ENCODE measurements at places on chromosomes 5 and 9.

DNA sequence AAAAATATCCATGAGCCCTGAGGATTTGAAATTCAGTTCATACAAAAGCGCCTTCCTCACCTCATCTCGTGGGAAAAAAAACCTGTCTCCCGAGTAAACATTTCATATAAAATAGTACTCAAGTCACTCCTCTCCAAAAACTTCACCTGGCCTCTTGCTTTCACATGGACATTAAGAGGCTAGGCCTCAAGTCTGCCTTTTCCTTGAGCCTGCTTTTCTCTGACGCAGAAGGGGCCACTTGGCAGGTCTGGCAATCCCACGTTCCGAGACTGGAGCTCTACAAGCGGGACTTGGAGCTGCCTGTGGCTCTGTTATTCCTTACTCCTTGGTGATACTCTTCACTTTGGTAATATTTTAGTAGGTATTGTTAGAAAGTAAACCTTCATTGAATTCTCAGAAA lies 26.9 kb upstream of the CKS2 start:
- DNase-seq = no peak

- no peak for DNase-seq
Measured at GRCh38 chr5:56377573-56377972, 144.4 kb upstream of the ANKRD55 start.

GRCh38 chr5:54651482-54652076 lies 134.0 kb downstream of the SNX18 start:
- DNase-seq = peak; percentile 41

- no peak for DNase-seq
Measured at GRCh38 chr9:127194881-127195713, 69.5 kb upstream of the GARNL3 start.

GRCh38 chr9:114317665-114318357 lies 5.1 kb upstream of the ORM1 start:
- DNase-seq = no peak

DNA sequence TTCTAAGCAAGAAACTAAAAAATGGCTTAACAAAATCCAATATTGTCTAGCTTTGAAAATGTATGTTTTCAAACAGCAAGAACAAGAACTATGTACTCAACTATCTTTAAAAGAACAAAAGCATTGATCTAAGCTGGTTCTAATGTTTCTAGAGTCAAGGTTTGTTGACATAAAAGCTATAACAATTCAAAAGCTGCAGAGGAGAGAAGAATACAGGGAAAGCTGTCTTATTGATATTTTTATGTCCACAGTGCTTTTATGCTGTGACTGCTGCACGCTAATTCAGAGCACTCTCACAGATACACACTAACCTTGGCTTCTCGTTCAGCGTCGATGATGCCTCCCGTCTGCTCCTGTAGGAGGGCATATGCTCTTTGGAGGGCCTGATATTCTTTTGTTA lies 129.5 kb upstream of the DPYSL3 start:
- DNase-seq = no peak

GRCh38 chr9:90251316-90251715 lies 391.3 kb downstream of the DIRAS2 start:
- DNase-seq = no peak

GRCh38 chr9:26301046-26301445 lies 591.6 kb downstream of the CAAP1 start:
- no peak for DNase-seq

GRCh38 chr5:36919238-36919637 lies 42.7 kb downstream of the NIPBL start:
- DNase-seq = no peak

- DNase-seq = peak; percentile 56
Measured at GRCh38 chr9:38066914-38067858, 1.8 kb downstream of the SHB start.

DNA sequence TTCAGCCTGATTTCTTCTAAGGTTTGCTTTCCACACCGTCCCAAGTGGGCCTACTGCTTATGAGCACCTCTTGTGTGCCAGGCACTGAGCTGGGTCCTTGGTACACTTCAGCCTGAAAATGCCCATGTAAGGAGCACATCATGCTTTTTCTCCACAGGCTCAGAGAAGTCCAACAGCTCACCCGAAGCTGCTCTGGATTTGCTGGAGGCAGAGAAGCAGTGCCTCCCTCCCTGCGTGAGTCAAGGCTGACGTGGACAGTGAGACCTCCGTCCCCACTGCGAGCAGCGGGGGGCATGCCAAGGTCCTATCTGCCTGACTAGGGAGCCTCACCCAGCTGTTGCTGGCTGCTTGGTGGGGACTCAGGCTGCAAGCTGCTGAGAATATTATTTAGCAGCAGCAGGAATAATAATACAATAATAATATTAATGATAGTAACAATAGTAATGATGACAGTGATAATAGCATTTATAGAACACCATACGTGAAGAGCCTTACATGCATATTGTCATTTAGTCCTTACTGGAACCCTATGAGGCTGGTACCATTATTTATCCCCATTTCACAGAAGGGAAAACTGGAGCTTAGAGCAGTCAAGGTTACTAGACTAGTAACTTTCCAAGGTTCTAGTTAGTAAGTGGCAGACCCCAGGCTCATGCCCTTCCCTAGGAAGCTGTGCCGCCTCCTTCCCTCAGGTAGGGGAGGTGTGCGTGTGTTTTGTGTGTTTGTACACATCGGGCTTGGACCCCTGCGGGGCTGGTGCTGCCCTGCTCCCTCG lies 194.8 kb downstream of the HSPA4 start:
- no peak for DNase-seq

DNA sequence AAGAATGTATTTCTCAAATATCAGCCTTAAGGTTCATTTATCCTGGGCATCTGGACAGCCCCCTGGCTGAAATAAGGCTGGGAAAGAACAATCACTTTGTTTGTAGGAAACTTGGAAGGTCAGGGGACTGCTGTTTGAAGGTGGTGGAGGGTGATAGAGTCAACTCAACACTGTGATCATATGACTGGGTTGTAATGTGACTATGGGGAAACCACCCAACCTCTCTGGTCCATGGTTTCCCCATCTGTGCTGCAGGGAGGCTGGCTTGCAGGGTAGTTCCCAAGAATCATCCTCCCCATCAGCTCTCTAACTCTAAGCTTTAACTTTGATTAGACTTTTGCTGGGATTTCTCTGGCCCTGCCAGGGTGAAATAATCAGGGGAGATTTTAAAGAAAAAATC lies 10.0 kb downstream of the INSYN2B start:
- no peak for DNase-seq

- no peak for DNase-seq
Measured at GRCh38 chr9:89464300-89464901, 33.5 kb downstream of the SEMA4D start.

DNA sequence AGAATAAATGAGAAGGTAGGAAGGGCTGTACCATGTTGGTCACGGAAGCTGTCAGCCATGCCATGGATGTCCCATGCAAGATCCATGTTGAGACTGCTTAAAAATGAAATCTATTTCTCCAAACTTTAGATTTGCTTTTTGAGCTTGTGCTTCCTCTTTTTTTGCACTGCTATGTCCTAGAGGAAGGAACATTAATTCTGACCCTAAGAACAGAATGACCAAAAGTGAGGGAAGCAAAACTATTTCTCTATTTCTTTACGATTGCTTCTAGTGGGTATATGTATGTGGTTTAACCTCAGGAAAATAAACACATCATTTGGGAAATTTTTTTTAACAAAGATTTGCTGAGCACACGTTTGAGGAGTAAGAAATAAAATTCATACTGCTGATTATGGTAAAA lies 84.6 kb downstream of the USP20 start:
- DNase-seq = no peak

DNA sequence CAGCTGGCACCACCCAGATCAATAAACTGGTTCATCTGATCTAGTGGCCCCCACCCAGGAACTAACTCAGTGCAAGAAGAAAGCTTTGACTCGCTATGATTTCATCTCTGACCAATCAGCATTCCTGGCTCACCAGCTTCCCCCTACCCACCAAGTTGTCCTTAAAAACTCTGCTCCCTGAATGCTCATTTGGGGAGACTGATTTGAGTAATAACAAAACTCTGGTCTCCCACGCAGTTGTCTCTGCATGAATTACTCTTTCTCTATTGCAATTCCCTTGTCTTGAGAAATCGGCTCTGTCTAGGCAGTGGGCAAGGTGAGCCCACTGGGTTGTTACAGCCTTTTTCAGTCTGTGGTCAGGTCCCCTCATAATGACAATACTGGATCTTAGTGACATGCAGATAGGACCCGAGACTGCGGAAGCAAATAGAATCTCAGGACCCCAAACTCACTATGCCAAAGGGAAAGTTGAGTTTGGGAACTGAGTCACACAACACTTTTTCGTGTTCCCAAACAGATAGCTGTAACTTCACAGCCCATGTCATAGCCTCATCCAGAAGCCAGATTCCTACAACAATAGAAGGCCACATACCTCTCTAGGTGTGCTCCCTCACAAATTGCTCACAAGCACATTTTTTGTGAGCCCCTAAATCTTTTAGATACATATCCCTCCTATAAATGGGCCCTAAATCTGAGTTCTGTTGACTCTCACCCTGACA lies 175.2 kb upstream of the RAI14 start:
- DNase-seq = no peak

DNA sequence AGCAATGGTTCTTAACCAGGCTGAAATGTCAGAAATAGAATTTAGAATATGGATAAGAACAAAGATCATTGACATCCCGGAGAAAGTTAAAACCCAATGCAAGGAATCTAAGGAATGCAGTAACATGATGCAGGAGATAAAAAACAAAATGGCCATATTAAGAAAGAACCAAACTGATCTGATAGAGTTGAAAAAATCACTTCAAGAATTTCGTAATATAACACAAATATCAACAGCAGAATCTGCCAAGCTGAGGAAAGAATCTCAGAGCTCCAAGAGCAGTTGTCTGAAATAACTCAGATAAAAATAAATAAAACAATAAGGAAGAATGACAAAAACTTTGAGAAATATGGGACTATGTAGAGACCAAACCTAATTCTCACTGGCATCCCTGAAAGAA lies 37.8 kb upstream of the TAS2R1 start:
- DNase-seq = no peak

- DNase-seq = peak; percentile 57
Measured at GRCh38 chr9:107484117-107484723, 5.3 kb downstream of the KLF4 start.

DNA sequence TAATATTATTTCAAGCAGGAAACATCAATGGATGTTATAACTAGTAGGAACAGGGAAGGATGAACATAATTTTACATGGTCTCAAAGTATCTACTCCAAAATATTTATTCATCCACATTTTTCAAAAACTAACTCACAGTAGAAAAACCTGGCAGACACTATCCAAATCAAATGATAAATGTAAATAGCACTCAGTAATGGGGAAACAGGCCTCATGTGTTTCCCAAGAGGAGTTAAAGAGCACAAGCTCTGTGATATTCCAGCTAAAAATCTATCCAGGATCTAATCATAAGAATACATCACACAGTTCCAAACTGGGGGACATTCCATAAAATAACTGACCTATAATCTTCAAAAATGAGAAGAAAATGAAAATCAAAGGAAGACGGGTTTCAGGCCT lies 443.1 kb downstream of the ZNF608 start:
- DNase-seq = no peak

DNA sequence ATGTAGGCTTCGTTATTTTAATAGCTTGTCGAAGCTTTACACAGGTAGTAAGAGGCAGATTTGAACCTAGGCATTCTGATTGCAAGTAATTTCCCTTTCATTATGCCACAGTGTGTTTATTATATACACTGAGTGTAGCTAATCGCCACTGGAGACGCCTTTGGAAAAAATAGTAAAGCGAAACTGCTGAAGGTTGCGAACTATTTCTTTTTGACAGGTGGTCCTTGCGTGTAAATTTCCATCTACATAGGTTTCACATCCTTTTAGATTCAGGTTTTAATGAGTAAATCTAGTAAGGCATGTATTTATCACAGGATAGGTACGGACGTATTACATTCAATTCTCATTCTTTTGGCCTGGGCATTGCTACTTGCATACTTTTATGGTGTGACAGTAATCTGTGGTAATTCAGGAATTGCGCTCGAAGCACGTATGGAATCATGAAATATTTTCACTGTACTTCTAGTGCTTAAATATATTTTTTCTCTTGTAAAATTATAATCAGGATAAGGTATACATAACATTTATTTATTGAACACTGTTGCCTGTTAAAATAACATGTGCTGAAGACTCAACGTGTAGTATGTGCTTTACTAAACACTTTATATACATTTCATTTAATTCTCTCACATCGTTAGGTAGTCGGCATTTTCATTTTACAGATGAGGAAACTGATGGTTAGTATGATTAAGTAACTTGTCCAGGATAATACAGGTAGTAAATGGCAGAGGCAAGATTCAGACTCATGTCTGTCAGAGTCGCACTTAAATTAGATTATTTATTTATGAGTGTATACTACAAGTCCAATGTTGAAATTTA lies 1.8 kb downstream of the MARCHF6 start:
- DNase-seq = no peak

GRCh38 chr9:15724612-15725011 lies 171.8 kb downstream of the CCDC171 start:
- no peak for DNase-seq

DNA sequence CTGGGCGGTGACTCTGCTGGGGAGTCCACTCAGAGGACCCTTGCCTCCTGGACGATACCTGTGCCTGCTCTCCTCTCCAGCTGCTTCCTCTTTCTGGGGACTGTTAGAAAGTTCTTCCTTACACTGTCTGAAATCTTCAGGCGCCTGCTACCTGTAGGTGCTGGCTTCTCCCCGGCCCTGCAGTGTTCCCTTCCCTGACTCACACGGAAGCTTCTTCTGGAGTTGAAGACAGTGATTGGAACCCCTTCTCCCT lies 562 bp downstream of the GSN start:
- no peak for DNase-seq

GRCh38 chr5:178496642-178497041 lies 93.6 kb downstream of the COL23A1 start:
- DNase-seq = no peak

GRCh38 chr9:128005923-128006322 lies 25.1 kb upstream of the EEIG1 start:
- DNase-seq = peak; percentile 70

DNA sequence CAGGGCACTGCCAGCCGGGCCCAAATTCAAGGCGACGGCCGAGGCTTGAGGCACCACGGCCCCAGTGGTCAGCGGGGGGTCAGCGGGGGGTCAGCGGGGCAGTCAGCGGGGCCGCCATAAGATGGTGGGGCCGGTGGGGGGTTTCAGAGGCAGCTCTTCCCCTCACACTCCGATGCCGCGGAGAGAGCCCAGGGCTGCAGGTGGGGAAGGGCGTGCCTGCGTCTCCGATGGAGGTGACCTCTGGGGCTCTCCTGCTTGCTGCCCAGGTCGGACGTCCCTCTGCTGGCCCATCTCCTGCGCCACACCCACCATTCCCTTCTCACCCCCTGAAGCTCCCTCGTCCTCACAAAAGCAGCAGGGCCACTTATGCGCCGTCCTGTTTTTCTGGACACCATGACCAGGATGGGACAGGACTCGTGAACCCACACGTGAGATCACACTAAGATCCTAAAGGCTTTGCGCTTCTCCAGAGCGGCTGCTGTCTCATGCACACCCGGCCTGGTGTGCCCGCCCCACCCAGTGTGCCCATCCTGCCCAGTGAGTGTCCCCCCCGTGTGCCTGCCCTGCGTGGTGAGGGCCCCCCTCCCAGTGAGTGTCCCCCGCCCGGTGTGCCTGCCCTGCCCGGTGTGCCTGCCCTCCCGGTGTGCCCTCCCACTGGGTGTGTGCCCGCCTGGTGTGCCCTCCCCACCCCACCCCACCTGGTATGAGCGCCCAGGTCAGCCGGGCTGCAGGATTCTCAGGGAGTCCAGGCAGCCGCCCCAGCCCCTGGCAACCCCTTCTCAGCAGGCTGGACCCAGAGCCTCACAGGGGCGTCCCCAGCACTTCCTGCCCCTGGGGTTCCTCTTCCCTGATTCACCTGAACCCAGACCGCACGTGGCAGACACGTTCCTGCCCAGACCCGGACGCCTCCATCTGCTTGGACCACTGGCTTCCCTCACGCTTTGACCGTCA lies 48.7 kb upstream of the NKD2 start:
- peak; percentile 29 for DNase-seq
